ENCODE measurements at places on chromosomes 7 and 10.

- no peak for DNase-seq
Measured at GRCh38 chr7:143355450-143356385, 6.8 kb downstream of the FAM131B start.

DNA sequence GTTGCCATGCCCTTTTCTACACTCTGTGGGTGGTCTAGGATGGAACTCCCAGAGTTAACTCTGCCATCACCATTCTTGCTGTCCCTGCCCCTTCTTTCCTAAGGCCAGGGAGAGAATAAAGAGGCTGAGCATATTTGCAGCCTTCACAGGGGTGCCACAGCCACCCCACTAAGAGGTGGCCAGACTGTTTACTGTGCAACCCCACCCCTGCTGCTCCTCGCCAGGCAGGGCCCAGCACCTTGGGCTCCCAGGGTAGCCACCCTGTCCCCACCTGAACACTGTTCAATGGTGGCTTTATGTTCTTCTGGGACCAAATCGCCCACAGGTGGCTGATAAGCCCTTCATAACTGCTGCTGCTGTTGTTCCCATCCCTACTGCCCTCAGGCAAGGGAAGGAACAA lies 198.9 kb downstream of the SNX13 start:
- no peak for DNase-seq

GRCh38 chr10:17001961-17002749 lies 127.5 kb downstream of the CUBN start:
- no peak for DNase-seq

DNA sequence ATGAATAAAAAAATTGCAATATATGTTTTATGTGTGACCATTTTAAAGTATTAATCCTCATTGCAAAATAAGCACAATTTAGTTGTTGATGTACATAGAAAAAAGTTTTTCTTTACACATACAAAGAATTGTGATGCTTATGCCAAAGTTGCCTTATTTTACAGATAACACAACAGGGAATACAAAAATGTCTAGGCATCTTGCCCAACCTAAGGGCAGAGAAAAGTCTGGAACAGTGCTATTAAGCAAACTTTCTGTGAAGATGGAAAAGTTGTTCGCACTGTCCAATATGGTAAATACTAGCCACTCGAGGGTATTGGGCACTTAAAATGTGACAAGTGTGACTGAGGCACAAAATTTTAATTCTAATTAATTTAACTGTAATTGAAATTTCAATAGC lies 190.2 kb upstream of the HGF start:
- no peak for DNase-seq

DNA sequence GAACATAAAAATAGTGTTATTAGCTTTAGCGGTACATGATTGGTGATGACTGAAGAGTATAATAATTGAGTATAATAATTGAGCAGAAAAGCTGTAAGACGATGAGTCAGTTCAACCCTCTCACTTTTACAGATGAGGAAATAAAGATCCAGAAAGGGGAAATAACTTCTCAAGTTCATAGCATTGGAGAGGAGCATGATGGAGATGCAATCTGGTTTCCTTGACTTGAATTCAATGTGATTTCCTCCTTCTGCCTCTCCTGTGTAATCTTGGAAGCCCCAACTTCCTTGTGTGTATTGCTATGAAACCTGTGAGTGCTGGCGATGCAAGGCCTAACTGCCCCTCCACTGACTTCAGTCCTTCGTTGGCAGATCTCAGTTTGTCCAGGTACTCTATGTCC lies 265.1 kb downstream of the LRMDA start:
- DNase-seq: no peak

- DNase-seq: no peak
Measured at GRCh38 chr10:128043259-128044045, 82.8 kb downstream of the MKI67 start.

GRCh38 chr10:109386101-109386500 lies 537.2 kb downstream of the XPNPEP1 start:
- no peak for DNase-seq

DNA sequence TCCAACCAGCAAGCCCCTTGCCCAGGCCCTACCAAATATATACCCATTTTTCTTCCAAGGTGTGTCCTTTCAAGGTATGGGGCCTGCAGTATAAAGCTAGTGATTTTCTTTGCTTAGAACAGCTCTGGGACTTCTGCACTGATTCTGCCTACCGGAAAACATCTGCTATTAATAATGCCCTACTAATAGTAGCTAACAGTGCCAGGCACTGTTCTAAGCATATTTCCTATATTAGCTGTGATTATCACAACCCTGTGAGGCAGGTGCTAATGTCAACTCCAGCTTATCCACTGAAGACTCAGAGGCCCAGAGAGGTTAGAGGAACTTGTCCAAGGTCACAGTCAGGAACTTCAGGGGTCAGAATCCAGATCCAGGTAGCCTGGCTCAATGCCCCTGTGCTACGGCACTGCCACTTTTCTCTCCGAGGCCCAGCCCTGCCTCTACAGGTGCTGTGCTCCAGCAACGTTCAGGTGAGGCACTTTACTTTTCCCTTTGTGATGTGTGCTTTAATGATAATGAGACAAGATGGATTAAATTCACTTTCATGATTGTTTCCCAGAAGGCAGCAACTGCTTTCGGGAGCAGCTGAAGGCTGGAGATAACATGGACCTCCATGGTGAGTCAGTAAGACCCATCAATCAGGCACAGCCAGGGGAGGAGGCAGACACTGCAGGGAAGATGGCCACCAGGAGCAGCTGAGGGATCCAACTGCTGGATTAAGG lies 26.7 kb downstream of the TAS2R41 start:
- DNase-seq: no peak

- DNase-seq: no peak
Measured at GRCh38 chr7:151276666-151277590, 28.4 kb upstream of the SMARCD3 start.

DNA sequence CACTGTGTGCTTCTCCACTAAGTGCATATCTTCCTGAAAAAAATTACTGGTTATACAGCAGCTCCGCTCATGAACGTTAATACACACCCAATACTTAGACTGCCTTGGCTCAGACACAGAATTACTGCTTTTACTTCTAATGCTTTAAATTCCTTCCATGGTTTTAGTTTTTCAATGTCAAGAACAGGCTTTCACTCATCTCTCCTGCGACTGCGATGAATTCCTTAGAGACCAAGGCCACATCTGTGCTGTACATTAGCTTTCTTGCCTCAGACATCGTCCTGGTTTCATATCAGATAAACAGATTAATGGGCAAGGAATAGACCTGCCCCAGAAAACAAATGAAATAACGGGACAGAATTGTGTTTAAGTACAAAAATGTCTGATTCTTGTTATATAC lies 120.2 kb downstream of the CYP26A1 start:
- no peak for DNase-seq

- DNase-seq: no peak
Measured at GRCh38 chr7:149367418-149368180, 93.3 kb downstream of the ZNF777 start.

DNA sequence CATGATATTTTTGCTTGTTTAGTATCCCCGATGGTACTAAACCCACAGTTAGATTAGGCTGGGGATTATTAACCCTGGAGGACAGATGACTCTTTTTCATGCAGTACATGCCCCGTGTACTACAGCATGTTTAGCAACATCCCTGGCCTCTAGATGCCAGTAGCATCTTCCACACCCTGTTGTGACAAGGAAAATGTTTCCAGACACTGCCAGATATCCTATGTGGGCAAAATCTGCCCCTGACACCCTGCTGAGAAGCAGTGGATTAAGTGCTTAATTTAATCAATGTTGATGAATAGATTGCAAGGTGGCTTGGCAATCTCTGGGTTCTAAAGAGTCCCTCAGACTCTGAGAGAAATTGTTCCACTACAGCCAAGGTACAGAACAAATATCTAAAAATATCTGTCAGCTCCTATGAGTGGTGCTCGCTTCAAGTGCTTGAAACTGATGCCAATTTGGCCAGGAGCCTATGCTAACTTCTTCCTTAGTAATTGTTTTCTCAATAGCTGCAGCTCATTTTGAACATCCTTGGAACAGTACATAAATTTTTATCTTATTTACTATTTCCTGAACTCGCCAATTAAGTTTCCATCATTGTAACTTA lies 247.0 kb downstream of the SORCS1 start:
- no peak for DNase-seq
